ENCODE measurements at places on chromosomes 5 and 9.
A peak's percentile ranks its signal among the peaks of the same experiment; 100 is the strongest.

- DNase-seq = no peak
These were observed 304.0 kb upstream of the CDH12 start for GRCh38 chr5:23157169-23157568.

- no peak for DNase-seq
These were observed 302.2 kb downstream of the ZNF608 start for GRCh38 chr5:124444147-124444775.

GRCh38 chr5:170623576-170624181 is 119.9 kb downstream of the KCNIP1 start:
- DNase-seq = no peak

DNA sequence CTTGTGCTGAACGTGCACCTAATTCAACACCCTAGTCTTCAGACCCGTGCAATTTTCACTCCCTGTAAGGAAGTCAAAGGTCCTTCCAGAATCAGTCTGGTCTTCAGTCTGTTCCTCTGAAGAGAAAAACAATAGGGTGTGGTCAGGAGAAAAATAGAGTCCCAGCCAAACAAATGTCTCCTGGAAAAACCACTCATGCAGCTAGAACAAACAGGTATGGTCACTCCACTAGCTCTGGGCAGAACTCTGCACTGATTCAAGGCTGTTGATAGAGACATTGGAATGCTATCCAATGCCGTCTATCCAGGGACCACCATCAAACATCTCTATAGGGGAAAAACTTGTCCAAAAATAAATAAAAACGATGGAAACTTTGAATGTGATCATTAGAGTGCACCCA is 81.8 kb upstream of the MAP3K1 start:
- DNase-seq = no peak

DNA sequence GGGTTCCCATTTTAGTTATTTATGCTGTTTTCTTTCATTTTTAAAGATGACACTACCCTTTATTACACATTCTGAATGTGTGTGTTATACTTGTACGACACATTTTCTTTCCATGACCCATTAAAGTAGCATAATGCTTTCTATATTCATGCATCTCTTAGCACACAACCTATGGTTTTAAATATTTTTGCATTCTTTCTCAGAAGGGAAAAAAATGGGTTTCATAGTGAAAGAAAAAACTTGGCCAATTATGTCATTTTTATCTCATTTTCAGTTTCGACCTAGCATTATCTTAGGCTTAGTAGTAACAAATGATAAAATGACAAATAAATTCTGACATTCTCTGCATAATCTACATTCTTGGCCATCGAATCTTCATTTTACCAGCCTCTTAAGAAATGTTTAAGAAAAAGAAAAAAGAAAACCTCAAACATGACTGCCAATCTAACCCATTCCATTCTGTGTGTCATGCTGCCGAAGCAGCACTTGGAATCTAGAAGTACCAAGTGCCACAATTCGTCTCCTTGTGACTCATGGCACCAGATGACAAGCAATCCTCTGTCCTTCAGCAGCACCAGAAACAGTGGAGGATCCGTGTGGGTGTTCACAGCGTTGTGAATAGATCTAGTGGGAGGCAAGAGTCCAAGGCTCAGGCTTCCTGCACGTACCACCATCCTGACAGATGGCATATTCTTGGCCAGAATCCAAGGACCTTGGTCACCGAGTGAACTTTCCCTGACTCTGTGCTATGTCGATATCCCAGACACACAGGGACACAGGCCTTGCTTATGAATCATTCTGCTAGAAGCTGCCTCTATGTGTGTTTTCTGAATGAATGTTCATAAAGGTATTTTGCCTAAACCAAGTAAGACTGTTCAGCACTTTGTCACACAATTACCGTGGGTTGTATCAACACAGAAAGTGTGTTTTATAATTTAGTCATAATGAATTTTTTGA is 502.7 kb downstream of the NR2F1-AS1 start:
- peak; percentile 59 for DNase-seq

- no peak for DNase-seq
These were observed 158.8 kb downstream of the FGF18 start for GRCh38 chr5:171578049-171578828.

DNA sequence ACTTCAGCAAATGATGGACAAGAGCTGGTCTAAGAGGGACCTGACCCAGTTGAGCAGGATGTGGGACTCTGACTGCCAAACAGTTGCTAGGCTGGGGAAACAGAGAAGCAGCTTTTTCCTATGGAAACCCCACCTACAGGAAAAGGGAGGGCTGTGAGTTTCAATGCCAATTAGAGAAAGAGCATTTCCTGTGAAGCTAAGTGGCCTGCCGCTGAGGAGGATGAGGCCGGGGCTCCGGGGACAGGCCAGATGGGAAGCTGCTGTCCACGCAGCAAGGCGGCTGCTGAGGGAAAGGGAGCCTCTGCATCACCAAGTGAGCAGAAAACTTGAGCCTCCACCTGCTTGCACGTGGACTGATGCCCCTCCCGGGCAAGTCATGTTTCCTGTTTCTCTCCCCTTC is at the start of gene PCDH12:
TSS of gene PCDH12 (minus strand) at position 90 of the 400 bp plus-strand sequence. CDS start 351 bp downstream, outside the sequence.
- peak; percentile 10 for DNase-seq

- peak; percentile 14 for DNase-seq
These were observed 14.3 kb upstream of the NR4A3 start for GRCh38 chr9:99807276-99807852.

GRCh38 chr9:137454145-137454596 is 5.0 kb downstream of the NSMF start:
- DNase-seq = no peak

DNA sequence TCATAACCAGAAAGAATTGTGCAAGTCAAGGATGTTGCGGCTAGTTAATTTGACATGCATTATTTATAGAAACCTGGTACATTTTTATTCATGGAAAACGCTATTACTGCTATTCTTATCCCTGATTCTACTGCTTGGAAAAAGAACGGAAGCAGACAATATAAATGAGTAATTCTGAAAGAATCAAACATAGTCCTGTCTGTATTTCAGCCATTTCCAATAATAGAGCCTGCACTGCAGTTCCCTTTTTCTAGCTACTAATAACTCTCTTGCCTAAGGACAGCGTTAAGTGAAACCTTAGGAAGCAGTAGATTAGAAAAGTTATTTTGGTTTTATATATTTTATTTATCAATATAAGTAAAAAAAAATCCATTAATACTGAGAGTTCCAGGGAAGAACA is 414.9 kb downstream of the CYLC2 start:
- DNase-seq = no peak

GRCh38 chr9:79902825-79903600 is 331.2 kb downstream of the TLE4 start:
- peak; percentile 41 for DNase-seq

GRCh38 chr5:72452515-72453245 is 54.5 kb downstream of the ZNF366 start:
- no peak for DNase-seq

GRCh38 chr5:116242343-116242742 is 157.5 kb downstream of the COMMD10 start:
- DNase-seq = no peak

- DNase-seq = no peak
These were observed 83.0 kb upstream of the GABRP start for GRCh38 chr5:170700503-170700902.

- DNase-seq = no peak
These were observed 114.6 kb downstream of the C5orf15 start for GRCh38 chr5:133853646-133854365.

DNA sequence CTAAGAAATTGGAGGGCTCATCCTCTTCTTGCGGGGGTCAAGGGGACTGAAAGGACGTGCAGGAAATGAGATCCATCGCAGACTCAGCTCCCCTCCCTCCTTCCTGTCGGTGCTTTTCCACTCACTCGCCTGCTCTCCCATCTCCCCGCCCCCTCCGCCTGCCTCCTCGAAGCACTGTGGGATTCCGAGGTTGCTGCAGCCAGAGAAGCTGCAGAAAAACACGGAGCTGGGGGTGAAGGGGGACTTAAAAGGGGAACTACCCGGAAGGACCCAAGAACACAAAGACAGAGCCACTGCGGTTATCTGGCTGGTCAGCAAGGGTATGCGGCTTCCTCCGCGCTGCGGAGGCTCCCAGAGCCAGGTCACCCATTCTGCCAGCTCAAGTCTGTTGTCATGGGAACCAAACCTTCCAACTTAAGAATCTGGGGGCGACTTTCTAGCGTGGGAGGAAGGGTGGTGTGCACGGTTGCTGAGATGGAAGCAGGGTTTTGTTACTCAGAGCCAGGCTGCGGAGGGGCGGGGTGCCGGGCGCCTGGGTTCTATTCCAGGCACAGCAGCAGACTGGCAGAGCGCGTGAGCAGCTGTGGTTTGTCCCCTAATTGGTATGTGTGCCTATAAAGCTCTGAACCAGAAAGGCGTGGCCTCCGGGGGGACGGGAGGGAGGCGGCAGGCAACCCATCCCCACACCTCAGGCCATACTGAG is 24.9 kb downstream of the PCDHGC5 start:
- DNase-seq = no peak

DNA sequence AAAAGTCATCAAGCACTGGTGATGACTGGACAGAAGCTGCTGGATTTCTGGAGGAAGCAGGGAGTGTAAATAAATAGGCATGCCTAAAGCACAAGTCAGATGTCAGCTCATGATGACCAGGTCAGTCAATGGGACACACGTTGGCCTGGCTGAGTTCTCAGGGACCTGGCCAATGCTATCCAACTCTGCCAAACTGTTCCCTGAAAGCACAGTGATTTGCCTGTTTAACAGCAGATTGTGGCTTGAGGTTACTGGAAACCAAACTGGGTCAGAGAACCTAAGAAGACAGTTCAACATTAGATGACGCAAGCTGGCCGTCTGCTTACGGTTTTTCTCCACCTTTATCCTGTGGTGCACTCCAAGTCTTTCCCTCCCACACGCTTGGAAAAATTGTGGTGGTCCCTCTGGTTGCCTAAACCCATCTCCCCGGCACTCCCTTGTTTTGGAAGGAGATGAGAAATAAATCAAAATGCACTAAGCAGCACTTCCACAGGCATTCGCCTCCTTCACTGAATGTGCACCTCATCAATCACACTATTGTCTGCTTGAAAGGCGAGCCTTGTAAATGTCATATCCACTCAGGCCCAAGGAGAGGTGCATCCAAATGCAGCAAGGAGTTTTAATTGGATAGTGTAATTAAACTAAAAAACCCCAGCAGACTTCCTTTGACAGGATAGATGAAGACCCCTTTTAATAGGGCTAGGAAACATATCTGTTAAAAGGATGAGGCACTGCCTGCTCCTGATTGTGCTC is 199.4 kb downstream of the GAPVD1 start:
- no peak for DNase-seq

DNA sequence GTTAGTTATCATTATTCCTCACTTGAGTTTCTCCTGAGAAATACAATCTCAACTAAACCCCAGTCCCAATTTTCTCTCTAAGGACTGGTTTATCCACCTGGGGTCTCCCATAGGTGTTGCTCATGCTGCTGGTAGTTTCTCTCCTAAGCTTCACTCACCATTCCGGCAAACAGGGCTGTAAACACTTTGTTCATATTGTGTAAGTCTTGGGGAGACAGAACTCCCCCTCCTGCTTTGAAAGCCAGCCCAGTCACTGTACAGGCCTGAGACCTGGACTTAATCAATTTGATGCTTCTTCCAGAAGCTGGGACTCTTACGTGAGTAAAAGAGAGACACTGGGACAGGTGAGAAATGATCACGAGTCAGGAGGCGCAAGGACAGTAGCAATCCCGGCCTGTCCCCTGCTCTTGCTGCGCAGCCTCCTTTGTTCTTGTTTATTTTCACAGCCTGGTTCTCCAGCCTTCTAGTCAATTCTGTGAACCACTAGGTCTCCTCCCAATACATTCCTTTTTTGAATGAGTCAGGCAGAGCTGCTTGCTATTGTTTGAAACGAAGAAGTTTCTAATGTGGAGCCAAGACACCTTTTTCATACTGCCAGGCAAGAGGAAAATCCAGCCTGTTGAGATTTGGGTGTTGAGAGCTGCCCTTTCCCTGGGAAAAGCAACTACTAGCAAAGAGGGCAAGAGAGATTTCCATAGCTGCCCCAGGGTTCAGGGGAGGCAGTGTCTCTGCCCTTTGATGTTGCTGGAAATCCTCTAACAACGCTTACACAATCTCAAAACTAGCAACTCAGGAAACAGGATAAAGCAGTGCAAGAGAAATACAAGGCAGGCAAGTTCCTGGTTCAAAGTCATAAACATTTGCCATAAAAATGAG is 9.2 kb upstream of the SHROOM1 start:
- DNase-seq = no peak

GRCh38 chr5:36590513-36591286 is 15.7 kb upstream of the SLC1A3 start:
- DNase-seq = no peak

- no peak for DNase-seq
These were observed 17.7 kb upstream of the TLX3 start for GRCh38 chr5:171291371-171291770.

- no peak for DNase-seq
These were observed 180.6 kb downstream of the EPB41L4A start for GRCh38 chr5:112238473-112238872.

DNA sequence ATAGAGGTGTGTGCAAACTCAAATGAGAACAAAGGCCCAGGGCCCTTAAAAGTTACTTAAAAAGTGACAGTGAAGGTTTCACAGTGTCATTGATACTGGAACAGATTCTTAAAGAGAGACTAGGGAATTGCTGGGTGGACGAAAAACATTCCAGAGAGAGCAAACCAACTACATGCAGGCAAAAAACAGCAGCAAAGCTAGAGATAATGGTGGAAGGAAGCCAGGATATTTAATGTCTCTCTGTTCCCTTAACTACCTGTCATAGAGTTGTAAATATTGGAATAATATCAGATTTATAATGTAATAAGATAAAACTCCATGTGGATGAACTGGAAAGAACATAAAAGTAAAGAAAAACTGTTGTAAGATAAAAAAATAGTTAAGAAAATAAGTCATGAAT is 508.6 kb downstream of the TAF11L14 start:
- DNase-seq = no peak

- DNase-seq = no peak
These were observed 70.9 kb downstream of the PKD2L2 start for GRCh38 chr5:137960141-137960540.

DNA sequence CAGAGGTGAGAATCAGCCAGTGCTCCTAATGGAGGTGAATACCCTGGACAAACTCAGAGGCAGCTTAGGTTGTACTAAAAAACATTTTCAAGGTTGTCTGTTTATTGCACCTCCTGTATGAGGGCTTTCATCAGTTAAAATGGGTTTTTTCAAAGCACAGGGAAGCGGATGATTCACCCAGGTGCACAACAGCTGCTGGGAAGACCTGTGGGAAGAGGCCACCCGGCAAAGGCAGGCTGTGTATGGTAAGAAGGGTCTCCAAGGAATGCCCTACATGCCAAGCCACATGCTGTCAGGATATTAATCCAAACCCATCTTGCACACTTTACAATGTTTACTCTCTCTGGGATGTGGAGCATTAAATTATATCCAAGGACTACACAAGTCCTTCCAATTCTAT is 14.7 kb downstream of the SIL1 start:
- DNase-seq = no peak

- no peak for DNase-seq
These were observed 42.6 kb upstream of the KCNN2 start for GRCh38 chr5:114319236-114319635.

GRCh38 chr9:108003526-108003925 is 514.0 kb upstream of the KLF4 start:
- no peak for DNase-seq

GRCh38 chr5:162721125-162721524 is 653.6 kb downstream of the GABRG2 start:
- DNase-seq = no peak

All from NCI-H524 treated with DMSO at 0.1 percent for 48 hours (cell line).